ENCODE measurements at places on chromosomes 1 and 21.
A peak's percentile ranks its signal among the peaks of the same experiment; 100 is the strongest.

DNA sequence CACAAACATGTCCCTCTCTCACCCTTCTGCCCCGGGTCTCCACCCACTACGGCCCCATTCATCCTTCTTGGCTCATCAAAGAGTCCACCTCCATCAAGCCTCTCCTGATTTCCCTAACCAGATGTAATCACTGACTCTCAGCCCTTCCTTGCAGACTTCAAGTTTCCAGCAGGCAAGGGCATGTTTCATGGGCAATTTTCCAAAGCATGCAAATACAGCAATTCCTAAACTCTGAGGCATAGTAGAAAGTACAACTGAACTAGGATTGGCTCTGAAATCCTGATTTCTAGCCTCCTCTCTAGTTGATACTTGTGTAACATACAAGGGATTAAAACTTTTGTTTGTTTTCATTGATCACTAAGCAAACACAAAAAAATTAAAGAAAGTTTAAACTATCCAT, 109.1 kb upstream of the GADD45A start:
- no peak for DNase-seq

- no peak for DNase-seq
Observed at GRCh38 chr1:43522776-43523480, 7.8 kb upstream of the PTPRF start.

GRCh38 chr1:82446955-82447354, 646.2 kb downstream of the ADGRL2 start:
- DNase-seq, result no peak

DNA sequence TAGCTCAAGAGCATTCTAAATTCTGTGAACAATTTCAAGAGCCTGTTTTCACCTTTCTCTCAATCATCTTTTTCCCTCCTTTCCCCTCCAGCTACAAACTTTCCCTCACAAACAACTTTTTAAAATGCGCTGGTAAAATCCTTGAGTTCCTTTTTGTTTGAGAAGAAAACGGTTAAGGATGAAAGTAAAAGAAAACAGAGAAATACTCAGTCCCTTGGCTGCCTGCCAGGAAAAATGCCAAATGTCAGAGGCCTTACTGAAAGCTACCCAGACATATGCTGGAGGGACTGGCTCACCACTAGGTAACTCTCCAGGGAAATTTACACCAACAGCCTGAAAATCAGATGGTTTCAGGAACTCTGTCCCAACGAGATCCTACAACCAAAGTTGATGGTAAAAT, 11.0 kb upstream of the SERBP1 start:
- DNase-seq, result peak; percentile 43

DNA sequence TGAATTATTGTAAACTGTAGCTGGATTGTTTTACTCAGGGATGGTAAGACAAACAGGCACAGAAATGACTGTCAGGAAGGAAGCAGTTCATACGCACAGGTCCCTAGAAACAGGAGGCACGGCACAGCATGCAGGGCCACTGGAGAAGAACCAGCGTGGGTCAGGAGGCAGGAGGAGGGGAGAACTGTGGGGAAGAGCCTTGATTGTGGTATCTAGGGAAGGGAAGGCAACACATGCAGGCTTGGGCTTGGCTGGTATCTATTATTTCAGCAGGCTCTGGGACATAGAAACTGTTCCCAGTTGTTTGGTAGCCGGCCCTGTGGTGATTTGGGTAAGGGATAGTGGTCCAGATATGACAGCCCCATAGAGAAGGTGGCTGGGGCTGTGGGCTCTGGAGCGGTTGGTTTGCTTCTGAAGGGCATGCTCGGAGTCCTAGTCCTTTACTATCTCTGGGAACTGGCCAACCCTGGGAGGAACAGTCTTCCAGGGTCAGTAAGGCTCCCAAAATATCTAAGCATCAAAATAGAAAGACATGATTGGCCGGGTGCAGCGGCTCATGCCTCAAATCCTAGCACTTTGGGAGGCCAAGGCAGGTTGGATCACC, 43.1 kb upstream of the CCSAP start:
- no peak for DNase-seq

GRCh38 chr1:182601416-182601786, 2.8 kb downstream of the RGS16 start:
- DNase-seq, result peak; percentile 93

GRCh38 chr21:38567335-38567969, 69.2 kb upstream of the ERG start:
- no peak for DNase-seq

DNA sequence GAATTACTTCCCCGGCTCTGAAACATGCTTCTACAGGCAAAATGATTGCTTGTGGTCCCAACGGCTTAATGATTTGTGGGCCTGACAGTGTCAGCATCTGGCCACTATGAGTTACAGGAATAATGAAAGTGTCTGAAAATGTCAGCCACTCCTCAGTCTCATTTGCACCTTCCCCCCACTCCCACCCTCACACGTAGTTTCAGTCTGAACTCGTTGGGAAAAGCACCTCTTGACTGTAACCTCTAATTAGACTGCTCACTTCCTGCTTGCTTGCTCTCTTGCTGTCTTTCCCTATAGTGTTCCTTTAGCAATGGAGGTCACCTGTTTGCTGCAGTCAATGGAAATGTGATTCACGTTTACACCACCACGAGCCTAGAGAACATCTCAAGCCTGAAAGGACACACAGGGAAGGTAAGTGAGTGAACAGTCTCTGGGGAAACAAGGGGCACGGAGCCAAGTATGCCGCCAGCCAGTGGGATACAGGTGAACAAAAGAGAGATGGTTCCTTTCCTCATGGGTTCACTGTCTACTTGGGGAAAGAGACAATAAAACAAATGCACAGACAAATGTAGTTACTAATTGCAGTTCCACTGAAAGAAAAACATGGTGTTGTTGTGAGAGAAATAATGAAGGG, 27.1 kb downstream of the CFAP57 start:
- DNase-seq, result peak; percentile 86

GRCh38 chr1:162210196-162210595, 140.7 kb downstream of the NOS1AP start:
- no peak for DNase-seq

DNA sequence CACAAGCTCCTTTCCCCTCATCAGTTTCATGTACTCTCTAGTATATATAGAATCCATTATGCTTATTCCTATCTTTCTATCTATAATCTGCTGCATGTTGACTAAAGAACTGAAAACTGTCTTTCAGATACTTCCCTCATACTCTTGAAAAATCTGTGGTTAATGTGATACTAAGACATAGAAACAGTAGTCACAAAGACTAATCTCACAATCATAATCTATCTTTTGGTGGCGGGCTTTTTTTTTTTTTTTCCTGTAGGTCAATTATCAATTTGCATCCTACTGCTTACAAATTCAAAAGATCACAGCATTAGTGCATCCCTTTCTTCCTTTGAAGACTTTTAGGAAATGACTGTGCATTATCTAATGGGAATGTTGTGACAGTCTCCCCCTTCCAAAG, 4.7 kb downstream of the UBR4 start:
- peak; percentile 38 for DNase-seq

DNA sequence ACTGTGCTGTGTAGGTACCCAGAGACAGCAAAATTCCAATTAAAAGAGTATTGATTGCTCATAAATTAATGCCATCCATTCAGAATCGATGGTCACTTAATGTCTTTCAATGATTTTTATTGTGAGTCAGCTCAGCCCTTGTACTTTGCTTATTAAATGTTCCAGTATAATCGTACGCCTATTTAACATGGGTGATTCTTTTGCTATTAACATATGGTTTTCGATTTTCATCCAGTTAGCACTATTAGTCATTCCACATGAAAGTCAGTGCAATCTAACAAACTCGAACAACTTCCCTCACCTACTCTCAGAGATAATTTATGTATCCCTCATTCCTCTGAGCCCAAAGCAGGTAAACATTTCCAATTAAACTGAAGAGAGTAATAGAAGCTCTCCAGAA, 109.6 kb upstream of the APP start:
- no peak for DNase-seq

GRCh38 chr1:23525558-23526250, 5.3 kb downstream of the E2F2 start:
- DNase-seq, result peak; percentile 83

GRCh38 chr1:91757763-91758460, 128.0 kb downstream of the TGFBR3 start:
- DNase-seq, result no peak

DNA sequence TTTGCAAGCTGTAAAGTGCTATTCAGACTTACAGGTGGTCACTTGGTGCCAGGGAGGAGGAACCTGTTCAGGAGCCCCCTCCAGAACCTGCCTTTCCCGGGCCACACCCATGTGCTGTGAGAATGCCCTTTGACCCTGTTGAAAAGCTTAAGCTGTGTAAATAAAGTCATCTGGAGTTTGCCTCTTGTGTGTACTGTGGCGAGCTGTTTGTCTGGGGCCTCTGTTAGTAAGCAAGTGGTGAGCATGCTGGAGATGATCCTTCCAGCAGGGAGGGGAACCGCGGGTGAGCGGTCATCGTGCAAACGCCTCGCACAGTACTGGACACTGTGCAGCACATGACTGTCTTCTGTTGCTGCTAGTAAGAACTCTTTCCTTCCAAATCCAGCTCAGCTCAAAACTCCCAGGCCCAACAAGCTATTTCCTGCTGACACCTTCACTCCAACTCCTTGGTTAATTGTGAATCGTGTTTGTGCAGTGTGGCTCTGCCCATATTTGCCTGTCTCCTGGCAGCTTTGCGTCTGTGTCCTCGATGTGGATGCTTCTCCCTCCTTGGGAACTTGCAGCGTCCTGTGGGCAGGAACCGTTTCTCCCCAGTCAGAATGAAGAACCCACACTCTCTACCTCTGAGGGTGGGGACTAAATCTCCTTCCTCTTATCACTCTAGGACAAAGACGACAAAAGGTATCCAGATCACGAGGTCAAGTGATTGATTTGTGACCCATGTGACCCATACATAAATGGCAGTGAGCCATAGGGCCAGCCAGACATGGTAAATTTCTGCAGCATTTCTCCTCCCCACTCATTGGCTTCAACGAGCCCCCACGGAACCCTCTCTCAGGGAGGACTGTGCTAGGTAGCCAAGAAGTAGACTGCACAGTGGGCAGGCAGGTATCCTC, 13.9 kb upstream of the BTG2 start:
- peak; percentile 31 for DNase-seq

DNA sequence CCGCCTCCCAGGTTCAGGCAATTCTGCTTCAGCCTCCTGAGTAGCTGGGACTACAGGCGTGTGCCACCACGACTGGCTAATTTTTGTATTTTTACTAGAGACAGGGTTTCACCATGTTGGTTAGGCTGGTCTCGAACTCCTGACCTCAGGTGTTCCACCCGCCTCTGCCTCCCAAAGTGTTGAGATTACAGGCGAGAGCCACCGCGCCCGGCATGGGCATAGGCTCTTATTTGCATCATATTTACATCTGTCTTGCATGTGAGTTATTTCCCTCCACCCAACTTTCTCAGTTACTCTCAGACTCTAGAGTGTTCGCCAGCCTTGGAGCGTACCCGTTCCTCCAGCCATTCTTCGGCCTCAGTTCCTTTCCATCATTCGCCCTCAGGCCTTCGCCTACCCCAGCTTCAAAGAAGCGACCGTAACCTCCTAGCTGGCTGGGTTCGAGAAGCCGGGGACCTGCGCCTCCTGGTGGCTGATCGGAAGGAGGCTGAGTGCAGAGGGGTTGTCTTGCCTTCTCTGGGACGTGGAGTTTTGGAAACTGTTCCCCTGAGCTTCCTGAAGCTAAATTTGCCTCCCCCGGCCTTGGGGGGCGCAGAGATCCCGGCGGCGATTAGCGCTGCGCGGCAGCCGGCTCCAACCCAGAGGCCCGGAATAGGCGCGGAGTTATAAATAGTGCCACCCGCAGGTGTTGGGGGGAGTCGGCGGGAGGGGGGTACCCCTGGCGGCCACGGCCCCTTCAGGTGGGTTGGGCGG, 3.6 kb upstream of the ZBTB7B start:
- peak; percentile 93 for DNase-seq

DNA sequence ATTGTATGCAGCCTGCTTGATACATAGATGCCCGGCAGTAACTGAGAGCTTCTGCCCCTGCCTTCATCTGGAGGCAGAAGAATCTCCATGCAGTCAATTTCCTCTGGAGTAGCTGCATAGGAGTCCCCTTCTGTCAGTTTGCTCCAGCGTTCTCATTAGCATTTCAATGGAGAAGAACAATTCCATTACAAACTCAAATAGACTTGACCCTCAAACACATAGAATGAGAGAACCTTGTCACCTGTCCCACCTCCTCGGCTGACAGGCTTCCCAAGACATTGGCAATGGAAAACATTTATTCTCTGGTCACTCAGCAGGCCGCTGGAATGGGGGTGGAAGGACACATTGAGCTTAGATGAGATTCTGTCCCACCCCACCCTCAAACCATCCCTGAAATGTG, 45.6 kb upstream of the TMEM51 start:
- no peak for DNase-seq

DNA sequence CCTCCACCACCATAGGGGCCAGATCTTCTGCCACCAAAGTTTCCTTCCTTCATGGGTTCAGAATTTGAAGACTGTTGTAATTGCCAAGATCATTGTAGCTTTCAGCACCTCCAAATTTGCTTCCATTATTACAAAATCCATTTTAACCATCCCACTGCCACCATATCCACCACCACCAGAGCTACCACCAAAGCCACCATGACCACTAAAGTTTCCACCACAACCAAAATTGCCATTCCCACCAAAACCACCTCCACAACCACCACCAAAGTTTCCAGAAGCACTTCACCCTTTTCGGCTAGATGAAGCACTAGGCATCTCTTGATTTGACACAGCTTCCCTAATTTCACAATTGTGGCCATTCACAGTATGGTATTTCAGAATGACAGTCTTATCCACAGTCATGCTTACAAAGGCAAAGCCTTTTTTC, 45.2 kb downstream of the SLC30A7 start:
- DNase-seq, result peak; percentile 24

- DNase-seq, result peak; percentile 38
Observed at GRCh38 chr1:196372896-196373536, 235.2 kb downstream of the KCNT2 start.

DNA sequence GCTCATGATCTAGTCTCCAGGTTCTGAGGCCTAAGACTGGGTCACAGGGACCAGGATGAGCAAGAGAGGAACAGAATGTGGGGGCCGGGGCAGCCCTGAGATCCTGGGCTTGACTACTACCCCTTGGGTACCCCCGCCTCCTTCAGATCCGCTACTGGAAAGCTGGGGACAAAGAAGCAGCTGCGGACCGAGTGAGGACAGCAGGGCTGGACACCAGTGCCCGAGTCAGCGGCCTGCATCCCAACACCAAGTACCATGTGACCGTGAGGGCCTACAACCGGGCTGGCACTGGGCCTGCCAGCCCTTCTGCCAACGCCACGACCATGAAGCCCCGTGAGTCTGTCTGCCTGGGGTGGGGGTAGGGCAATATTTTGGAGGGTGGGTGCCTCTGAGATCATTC, 12.5 kb downstream of the TMEM81 start:
- no peak for DNase-seq

DNA sequence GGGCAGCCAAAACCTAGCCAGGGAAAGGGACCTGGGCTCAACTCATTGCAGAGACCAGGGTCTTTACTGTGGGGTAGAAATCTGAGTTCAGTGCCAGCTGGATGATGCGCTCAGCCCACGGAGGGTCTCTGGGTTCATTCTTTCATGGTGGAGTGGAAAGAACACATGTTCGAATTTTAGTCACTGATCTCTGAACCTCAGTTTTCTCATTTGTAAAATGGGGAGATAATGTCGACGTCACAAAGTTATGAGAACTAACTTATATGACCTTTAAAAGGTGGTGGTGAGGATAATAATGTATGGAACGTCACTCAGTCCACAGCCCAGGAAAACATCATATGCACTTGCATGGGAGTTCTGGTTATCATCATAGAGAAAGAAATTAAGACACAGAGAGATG, 1.2 kb upstream of the TAL1 start:
- no peak for DNase-seq

GRCh38 chr1:156914440-156914856, 6.0 kb upstream of the LRRC71 start:
- no peak for DNase-seq

- DNase-seq, result peak; percentile 80
Observed at GRCh38 chr21:41832596-41833496, 46.3 kb downstream of the PRDM15 start.

- DNase-seq, result no peak
Observed at GRCh38 chr1:47407481-47407880, 8.6 kb upstream of the FOXE3 start.

Measured in GM12865 (cell line).